A549 treated with dexamethasone at 1 μM for 4 hours (cell line): ENCODE measurements at places on chromosomes 11 and 22. TPM values are rescaled to one million over a fixed set of nuclear protein-coding genes. Genes with fewer than 3 reads are reported as not detected.

TRIM48 gene
- total RNA-seq: 0.05 to 0.06 TPM in 2 of 5 replicates, not detected in the others

BTBD10 gene
- total RNA-seq: 38.7 to 52.3 TPM (median 42.2 TPM) in 5 replicates

CNGA4 gene
- total RNA-seq: 0.06 to 0.09 TPM (median 0.07 TPM) in 5 replicates

CHORDC1 gene
- 66.0 to 87.6 TPM (median 80.4 TPM) in 5 replicates for total RNA-seq

FAT3 gene
- 0.26 to 0.96 TPM (median 0.65 TPM) in 5 replicates for total RNA-seq

PIWIL4 gene
- total RNA-seq: 0.12 to 0.31 TPM (median 0.14 TPM) in 5 replicates

FIBIN gene
- not detected in 5 replicates for total RNA-seq

NELL1 gene
- not detected in 5 replicates for total RNA-seq

OR6A2 gene
- not detected in 5 replicates for total RNA-seq

PLAAT3 gene
- 55.6 to 69.3 TPM (median 59.2 TPM) in 5 replicates for total RNA-seq

LRRC56 gene
- total RNA-seq: 0.52 to 1.1 TPM (median 0.98 TPM) in 5 replicates

PRDM10 gene
- total RNA-seq: 1.0 to 2.0 TPM (median 1.8 TPM) in 5 replicates

WT1 gene
- total RNA-seq: 4.6 to 6.5 TPM (median 5.9 TPM) in 5 replicates

OR52H1 gene
- total RNA-seq: not detected in 5 replicates

CCDC188 gene
- total RNA-seq: not detected in 5 replicates

E2F8 gene
- 5.4 to 6.9 TPM (median 6.1 TPM) in 5 replicates for total RNA-seq
